ENCODE measurements at places on chromosomes 7 and 10.

- DNase-seq = peak; percentile 22
Measured at GRCh38 chr10:130762491-130762890, 549.0 kb downstream of the TCERG1L start.

DNA sequence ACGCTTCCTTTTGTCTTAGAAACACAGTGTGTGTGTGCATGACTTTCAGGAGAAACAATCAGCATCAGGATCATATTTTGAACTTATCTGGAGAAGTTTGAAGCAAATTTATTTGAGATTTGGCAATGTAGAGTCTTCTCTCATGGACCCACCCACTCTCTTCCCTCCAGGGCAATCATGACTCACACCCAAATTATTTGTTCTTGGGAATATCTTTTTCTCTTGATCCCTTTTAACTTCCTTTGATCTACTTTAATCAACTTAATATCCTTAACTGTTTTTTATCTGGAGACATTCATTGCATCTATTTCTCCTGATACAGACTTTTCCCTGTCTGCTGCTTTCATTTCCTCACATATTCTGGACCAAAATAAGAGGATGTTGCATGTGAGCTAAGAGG, 1174.3 kb downstream of the GATA3 start:
- DNase-seq = no peak

DNA sequence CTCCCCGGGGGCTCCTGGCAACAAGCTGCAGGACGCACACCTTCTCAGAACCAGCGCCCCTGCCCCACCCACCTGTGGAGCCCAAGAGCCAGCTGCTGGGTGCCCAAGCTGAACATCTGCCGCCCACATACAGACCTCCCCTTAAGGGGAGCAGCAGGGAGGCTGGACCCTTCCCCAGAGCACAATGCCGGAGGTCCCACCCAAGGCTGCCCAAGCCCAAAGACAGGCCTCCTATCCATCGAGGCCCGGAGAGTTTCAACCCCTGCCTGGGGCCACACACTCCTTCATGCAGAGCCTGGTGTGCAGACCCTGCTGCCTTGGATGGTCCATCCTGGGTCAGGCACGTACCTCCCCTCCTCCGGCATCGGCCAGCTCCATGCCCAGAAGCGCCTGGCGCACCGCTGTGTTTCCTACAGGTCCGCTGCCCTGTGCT, 48.7 kb downstream of the VIPR2 start:
- peak; percentile 50 for DNase-seq

DNA sequence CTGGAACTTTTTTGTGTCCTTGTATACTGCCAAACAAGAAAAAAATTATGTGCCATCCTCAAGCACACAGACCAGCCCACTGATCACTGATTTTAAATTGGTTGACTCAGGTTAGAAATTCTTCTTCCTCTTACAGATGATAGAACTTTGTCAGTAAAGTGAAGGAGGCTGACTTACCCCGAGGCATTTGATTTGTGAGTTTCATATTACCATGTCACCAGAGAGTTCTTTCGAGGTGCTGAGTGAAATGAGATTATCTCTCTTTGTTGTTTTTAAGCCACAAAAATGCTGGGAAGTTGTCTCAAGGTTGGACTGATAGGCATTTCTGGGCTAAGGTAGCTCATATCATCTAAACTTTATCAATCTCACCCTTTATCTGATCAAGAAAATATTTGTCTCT, 78.8 kb upstream of the FAM180A start:
- DNase-seq = no peak

DNA sequence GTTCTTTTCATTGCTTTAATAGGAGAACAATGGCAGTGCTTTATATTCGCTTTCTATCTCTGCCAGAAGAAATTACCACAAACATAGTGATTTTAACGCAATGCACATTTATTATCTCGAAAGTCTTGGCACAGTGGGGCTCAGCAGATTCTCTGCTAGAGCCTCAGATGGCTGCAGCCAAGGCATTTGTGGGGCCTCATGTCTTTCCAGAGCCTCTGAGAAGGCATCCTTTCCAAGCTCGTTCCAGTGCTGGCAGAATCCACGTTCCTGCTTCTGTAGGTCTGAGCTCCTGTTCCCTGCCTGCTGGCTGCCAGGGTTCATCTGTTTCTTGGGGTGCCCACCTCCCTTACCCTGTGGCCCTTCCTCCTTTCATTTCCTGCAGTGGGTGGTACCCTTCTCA, 60.2 kb downstream of the LRRC18 start:
- DNase-seq = no peak
